ENCODE measurements at places on chromosomes 12 and 14.

DNA sequence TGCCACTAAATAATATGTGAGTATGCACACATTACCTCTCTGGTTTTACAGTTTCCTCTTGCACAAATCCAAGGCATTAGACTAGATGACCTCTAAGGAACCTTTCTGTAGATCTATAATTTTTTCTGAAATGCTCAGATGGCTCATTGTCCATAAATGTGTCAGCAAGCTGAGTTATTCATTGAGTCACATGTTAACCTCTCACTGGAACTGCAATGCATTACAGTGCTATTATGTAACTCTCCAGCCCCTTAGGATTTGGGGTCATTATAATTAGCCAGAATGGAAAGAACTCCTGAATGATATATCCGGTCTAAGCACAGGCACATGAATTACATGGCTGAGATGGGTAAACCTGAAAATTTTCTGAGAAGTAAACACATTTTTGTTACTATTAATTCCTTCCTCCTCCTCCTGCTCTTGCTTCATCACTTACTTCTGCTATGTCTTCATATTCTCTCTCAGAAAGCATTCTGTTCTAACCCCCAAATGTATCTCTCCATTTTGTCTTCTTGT is 20.3 kb upstream of the DRAM1 start:
- DNase-seq, result no peak

- DNase-seq, result no peak
These were observed 71.3 kb downstream of the LRP6 start for GRCh38 chr12:12195516-12195915.

DNA sequence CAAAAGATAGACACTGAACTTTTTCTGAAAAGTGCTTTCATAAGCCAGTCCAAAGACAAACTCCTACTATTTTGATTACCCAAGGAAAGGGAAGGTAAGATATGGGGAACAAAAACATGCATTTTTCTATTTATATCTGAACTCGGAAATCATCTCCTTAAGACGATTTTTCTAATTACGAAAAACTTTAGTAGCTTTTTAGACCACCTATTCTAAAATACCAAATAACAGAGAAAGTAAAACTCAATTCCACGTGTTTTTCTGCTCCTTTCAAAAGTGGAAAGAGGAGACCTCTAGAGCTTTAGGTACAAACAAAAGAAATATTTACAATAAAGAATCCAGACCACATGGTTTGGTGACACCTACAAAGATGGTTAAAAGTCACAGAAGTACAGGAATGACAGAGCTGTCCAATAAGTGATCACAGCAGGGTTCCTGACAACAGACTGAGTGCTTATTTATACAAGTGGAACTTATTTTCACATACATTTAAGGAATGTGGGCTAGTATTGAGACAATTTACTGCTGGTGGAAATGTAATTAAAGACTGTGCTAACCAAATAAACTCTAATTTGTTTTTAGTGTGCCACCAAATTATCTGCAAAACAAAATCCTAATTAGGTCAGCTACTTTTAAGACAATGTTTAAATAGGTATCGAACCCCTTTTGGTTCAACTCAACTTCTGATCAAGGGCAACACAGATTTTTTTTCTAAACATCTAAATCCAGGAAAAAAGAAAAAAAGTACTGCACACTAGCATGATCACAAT is 2.4 kb downstream of the LRIG3 start:
- DNase-seq, result no peak

- DNase-seq, result no peak
These were observed 1756.8 kb upstream of the SEL1L start for GRCh38 chr14:83290447-83290846.

GRCh38 chr12:68587448-68587873 is 23.2 kb upstream of the RAP1B start:
- DNase-seq, result no peak

DNA sequence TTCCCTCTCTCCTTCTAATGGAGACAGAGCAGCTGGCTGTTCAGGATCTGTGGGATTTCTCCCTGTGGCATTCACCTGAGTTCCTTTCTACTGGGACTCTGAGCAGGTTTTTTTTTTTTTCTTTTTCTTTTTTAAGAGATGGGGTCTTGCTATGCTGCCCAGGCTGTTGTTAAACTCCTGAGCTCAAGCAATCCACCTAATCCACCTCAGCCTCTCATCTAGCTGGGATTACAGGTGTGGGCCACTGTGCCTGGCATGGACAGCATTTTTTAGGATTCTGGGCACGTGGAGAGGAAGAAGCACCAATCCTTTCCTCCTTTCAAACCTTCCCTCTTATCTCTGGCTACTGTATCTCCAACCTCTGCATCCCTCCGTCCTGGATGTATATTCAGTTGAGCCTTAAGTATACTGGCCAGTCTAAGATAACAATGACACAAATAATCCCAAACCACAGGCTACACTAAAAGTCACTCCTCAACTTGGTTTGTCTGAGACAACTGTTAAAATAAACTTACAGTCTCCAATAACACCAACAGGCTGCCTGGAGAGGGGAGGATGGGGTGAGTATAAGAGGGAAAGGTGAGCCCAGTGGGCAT is 16.4 kb upstream of the CELA1 start:
- no peak for DNase-seq

- no peak for DNase-seq
These were observed 61.6 kb upstream of the MED13L start for GRCh38 chr12:116339062-116339461.

DNA sequence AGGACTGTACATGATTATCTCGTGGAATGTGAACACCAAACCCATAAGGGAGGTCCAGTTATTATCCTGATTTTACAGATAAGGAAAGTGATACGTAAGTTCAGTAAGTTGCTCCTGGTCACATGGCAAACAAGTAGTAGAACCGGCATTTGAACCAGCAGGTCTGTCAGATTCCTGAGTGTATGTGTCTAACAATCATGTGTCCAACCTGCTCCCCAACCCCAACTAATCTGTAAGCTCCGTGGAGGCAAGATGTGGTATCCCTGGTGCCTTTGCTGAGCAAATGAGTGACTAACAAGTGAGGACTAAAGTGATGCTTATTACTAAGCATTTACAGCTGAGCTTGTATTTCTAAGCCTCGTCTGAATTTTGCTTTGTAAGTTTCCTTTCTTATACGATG is 65.9 kb downstream of the PTPN21 start:
- DNase-seq, result no peak

GRCh38 chr12:62895351-62895877 is 39.5 kb downstream of the PPM1H start:
- no peak for DNase-seq

DNA sequence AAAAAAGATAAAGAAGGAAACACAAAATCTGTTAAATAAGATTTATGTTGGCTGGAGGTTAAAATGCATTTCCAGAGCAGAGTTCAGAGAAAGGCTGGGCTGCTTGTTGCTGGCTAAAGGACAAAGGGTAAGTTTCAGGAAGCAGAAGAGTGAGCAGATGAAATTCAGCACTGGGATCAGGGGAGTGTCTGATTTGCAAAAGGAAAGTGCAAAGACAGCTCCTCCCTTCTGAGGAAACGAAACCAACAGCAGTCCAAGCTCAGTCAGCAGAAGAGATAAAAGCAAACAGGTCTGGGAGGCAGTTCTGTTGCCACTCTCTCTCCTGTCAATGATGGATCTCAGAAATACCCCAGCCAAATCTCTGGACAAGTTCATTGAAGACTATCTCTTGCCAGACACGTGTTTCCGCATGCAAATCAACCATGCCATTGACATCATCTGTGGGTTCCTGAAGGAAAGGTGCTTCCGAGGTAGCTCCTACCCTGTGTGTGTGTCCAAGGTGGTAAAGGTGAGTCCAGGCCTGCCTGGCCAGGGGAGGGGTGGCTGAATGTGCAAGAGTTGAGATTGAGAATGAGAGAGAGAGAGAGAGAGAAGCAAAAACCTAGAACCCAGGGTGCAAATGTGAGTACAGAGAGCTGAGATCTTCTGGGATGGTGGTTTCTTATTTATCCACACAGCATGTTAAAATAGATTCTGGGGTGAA is at the start of gene OAS1:
TSS of gene OAS1 (plus strand) at position 251 of the 703 bp plus-strand sequence. CDS start at position 329, 78 bp downstream.
- no peak for DNase-seq

- no peak for DNase-seq
These were observed 450.2 kb upstream of the MDGA2 start for GRCh38 chr14:48125654-48126053.

DNA sequence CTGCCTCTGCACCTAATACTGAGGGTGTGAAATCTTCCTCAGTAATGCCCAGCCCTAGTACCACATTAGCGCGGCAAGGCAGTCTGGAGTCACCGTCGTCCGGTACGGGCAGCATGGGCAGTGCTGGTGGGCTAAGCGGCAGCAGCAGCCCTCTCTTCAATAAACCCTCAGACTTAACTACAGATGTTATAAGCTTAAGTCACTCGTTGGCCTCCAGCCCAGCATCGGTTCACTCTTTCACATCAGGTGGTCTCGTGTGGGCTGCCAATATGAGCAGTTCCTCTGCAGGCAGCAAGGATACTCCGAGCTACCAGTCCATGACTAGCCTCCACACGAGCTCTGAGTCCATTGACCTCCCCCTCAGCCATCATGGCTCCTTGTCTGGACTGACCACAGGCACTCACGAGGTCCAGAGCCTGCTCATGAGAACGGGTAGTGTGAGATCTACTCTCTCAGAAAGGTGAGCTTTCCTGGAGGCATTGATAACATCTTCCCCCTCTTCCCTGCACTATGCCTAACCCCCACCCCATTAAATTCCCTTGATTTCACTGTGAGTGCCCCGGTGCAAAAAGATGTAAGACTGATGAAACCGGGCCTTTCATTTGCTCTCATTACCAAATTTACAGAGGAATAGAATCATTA is 291.4 kb downstream of the NAV3 start:
- DNase-seq, result no peak

GRCh38 chr14:38721822-38722431 is 381.1 kb downstream of the SEC23A start:
- no peak for DNase-seq

- DNase-seq, result no peak
These were observed 2.4 kb downstream of the BTG1 start for GRCh38 chr12:92143258-92143657.

DNA sequence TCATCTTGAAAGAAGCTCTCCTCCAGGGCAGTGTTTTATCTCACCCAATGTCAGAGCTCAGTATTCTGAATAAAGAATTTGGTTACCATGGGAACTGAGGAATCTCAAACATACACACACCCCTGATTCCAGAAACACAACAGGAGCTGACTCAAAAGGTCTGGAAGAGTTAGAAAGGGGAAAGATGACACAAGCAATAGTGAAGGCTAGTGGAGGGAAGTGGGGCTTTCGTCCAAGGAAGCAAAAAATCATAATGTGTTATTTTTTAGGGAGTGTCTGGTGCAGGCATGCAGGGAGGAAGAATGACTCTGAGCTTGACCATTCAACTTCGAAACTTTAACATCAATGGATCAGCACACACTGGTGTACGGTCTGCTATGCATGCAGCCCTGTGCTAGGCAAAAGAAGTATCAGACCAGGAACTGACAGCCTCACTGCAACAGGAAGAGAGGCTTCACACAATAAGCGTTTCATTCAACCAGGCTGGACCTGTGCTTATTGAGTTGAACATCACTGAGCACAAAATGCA is 20.3 kb downstream of the HEBP1 start:
- DNase-seq, result no peak

- no peak for DNase-seq
These were observed 366.6 kb downstream of the EMP1 start for GRCh38 chr12:13562915-13563742.

DNA sequence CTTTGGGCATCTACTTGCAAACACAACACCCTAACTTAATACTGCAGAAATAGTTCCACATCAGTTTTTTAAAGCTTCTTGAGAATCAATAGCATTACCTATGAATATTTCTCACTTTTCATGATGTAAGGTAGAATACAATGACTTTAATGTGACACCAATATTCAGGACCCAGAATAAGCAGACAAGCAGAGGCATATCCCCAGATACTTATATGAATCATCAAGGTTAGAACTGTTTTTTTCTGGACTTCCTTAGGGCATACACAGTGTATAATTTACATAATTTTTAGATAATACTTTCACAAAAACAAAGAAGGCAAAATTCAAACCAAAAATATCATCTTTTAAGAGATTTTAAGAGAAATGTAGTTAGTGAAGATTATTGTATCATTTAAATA is 885.8 kb downstream of the FSCB start:
- no peak for DNase-seq

DNA sequence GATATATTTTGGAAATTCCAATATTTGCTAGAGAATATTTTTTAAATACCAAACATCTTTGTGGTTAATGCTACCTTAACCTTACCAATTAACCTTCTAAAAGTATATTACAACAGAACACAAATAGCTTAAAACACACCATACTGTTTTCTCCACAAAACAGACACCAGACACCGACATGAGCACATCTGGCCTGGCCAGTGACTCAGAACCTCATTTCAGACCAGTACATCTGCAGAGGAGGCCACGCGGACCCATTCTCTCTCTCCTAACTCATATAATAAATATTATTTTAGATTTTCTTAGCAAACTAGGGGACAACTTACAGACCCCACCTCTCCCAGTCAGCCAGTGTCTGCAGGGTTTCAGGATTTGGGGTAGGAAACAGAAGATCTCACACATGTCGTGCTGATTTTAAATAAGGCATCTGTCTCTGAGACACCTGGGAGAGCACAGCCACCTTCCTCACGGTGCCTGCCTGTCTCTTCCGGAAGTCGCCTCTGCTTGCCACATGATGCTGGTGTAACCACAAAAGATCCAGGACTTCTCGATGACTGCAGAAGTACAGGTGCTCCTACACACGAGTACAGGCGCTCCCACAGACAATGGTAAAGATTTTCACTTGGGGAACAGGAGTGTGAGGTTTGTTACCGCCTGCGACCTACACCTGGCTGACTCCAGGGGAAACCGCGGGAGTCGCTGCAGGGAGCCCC is 9.7 kb upstream of the ANKLE2 start:
- DNase-seq, result no peak

DNA sequence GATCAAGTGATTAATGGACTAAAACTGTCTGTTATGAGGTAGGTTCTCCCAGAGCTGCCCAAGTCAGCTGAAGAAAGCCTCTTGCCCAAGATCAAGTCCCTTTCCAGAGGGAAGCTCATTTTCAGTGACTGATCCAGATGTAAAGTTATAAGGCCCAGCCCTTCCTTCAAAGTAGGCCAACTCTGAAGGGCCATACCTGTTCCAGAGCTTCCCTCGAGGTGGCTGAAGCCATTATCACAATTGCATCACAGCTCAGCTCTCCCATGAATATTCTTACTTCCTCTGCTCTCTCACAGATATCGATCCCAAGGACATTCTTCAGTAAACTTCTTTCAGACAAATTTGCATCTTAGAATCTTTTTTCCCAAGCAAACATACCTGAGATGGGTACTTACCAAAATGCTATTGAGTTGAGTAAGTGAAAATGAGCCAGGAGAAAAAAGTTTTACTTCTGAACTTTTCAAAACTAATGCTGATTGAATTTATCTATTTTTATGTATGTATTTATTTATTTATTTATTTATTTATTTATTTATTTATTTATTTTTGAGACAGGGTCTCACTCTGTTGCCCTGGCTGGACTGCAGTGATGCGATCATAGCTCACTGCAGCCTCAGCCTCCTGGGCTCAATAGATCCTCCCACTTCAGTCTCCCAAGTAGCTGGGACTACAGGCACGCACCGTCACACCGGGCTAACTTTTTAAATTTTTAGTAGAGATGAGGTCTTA is 42.6 kb upstream of the USP15 start:
- no peak for DNase-seq
